Progenitor cell of endocrine pancreas (in vitro differentiated cells): ENCODE measurements at places on chromosomes 7 and 10. TPM values are rescaled to one million over a fixed set of nuclear protein-coding genes. Genes with fewer than 3 reads are reported as not detected.
A peak's percentile ranks its signal among the peaks of the same experiment; 100 is the strongest.

GRCh38 chr10:27801171-27801785, 55.7 kb upstream of the MKX start:
- no peak for DNase-seq

The MET gene
- total RNA-seq, result 44.4 and 46.0 TPM in 2 replicates

DNA sequence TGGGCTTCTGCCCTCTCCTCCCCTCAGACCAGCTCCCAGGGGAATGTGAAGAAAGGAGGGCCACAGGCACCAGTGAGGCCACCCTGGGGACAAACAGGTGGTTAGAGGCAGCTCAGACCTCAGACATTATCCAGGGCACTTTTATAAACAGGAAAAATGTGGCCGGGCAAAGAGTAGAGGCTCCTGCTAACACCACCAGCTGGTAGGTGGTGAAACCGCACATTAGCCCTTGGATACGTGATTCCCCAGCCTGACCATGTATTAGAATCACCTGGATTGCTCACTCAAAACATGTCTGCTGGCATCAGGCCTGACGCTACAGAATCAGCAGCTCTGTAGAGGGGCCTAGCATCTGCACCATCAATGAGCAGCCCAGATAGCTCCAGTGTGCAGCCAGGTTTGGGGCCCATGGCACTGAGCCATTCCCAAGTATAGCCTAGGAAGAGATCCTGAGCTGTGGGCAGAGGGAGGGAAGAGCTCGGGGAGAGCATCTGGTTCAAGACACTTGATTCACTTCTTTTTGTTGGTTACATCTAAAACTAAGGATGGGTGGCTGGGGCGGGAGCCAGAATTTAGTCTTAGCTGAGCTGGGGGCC, 37.1 kb downstream of the GPR26 start:
- no peak for DNase-seq

- no peak for DNase-seq
Measured at GRCh38 chr7:134940729-134941128, 45.6 kb upstream of the AGBL3 start.

GRCh38 chr7:41206267-41206666, 496.6 kb downstream of the INHBA start:
- no peak for DNase-seq

DNA sequence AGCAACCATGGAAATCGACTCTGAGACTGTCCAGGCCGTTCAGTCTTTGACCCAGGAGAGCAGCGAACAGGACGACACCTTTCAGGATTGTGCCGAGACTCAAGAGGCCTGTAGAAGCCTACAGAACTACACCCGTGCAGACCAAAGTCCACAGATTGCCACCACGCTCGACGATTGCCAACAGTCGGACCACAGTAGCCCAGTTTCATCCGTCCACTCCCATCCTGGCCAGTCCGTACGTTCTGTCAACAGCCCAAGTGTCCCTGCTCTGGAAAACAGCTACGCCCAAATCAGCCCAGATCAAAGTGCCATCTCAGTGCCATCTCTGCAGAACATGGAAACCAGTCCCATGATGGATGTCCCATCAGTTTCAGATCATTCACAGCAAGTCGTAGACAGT, 82.0 kb upstream of the SAMD8 start:
- no peak for DNase-seq

DNA sequence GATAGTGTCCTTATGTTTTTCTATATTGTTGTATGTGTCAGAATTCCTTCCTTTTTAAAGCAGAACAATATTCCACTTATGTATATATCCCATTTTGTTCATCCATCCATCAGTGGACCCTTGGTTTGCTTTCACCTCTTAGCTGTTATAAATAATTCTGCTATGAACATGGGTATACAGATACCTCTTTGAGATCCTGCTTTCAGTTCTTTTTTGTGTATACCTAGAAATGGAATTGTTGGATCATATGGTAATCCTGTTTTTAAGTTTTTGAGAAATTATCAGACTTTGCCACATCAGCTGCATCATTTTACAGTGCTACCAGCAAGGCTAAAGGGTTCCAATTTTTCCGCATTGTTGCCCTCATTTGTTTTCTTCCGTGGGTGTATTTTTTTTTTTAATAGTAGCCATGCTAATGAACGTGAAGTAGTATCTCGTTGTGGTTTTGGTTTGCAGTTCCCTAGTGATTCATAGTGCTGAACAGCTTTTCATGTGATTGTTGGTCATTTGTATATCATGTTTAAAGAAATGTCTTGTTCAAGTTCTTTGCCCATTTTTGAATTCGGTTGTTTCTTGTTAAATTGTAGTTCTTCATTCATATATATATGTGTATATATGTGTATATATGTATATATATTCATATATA, 87.8 kb downstream of the LCOR start:
- DNase-seq, result no peak

DNA sequence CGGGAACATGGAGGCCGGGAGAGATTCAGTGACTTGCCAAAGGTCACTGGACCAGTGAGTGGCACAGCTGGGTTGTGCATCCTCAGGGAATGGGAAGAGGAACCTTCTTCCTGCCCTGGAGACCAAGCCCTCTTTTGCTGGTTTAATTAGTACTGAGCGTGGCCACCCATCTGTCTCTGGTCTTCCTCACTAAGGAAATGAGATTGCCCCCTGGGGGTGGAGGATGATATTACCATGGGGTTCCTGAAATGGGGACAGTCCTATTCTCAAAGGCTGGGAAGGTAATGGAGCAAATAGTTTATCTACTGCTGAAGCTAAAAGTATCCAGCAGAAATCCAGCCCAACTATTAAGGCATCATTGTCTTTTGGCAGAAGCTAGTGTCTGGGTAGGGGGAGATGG, 98.6 kb upstream of the FGFR2 start:
- DNase-seq, result no peak

DNA sequence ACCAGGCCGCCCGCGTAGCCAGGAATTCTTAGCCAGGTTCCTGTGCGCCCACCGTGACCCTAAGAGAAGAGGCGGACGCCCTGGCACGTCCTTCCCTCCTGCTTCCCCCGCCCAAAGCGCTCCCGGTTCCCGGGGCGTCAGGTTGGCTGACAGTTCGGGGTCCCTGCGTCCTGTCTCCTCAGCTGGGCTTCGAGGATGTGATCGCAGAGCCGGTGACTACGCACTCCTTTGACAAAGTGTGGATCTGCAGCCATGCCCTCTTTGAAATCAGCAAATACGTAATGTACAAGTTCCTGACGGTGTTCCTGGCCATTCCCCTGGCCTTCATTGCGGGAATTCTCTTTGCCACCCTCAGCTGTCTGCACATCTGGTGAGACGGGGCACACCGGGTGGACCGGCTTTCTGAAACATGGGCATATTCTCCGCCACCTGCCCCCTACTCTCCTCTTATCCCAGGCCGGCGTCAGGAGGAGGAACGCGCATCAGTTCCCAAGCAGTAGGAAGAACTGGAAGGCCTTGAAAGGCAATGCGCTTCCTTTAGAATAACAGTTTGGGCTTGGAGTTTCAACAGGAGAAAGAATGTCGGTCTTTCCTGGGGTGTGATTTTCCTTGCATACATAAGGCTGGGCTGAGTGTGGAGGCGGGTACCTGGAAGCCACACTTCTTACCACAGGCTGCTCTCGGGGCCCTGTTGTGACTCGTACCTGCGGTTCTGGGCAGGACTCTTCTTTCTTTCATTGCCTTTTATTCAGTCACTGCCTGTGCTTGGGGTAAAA, 728 bp downstream of the CAV2 start:
- no peak for DNase-seq

The ENKUR gene
- total RNA-seq, result 0.46 and 1.0 TPM in 2 replicates

DNA sequence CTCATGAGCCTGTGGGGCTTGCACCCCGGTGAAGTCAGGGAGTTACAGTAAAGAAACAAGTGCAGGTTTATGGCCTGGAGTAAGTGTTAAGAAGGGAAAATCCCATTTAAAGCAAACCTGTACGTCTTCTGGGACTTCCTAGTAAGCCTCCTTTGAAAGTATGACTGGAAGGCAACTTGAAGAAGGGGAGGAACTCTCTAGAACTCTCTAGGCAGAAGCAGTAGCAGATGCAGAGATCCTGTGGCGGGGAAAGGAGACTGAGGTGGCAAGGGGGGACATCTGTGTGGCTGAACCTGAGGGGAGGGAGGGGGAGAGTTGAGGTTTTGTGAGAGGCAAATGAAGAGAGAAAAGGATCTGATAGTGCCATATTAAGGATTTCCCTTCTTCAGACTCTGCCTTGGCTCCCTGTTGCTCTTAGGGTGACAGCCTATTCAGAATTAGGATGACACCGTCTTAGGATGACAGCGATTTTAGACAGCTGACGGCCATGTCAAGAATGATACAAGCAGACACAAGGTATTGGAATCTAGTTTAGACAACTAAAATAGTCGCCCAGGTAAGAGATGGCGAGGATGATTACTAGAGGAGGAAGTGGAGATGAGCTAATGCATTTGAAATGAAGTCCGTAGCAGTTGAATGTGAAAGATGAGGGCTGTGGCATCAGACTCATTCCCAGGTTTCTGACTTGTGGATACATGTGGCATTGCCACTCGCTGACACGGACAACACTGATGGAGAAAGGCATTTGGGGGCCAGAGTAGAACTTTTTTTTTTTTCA, 29.0 kb downstream of the CUL1 start:
- no peak for DNase-seq

DNA sequence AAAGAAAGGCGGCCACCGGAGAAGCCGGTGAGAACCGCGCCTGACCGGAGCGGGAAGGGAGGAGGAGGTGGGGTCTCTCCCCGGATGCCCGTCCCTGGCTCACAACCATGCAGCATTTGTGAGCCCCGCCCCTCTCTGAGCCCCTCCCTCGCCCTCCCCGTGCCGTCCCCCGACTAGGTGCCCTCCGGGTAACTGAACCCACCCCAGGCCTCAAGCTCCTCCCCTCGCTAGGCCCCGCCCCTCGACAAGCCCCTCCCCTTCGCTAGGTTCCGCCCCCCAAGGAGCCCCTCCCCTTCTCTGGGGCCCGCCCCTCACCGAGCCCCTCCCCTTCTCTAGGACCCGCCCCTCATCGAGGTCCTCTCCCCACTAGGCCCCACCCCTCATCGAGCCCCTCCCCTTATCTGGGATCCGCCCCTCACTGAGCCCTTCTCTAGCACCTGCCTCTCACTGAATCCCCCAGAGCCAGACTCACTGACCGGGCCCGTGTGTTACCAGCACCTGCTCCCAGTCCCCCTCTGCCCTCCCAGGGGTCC, 42.2 kb upstream of the HSPB1 start:
- DNase-seq, result peak; percentile 50

DNA sequence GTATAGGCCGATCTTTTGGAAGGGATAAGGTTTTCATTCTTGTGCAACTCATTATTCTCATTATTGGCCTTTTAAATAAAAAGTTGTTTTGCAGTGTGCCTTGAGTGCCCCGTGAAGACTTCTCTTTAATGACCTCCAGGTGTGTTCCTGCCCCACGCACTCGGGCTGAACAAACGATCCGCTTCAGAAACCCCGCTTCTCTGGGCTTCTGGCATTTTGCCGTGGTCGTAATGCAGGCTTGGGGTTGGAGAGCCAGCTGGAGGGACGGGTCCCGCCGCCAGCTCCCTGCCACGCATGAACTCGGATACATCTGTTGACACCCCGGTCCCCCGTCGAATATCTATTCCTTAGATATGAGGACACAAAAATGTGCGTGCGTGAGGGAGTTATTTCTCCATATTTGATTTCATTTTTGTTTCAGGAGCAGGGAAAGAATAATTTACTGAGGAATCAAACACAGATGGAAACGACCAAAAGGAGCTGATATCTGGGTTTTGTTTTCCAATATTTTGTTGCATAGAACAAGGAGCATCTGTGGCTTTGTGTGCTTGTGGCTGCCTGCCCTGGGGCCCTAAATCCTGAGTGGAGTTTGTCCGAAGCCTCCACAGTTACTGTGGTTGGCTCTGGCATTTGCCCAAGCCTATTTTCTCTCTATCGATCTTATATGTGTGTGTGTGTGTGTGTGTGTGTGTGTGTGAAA, 17.0 kb upstream of the TTYH3 start:
- no peak for DNase-seq

GRCh38 chr7:128007303-128007680, 23.9 kb downstream of the LRRC4 start:
- DNase-seq, result no peak

- DNase-seq, result no peak
Measured at GRCh38 chr10:129896136-129896859, 67.8 kb downstream of the EBF3 start.

DNA sequence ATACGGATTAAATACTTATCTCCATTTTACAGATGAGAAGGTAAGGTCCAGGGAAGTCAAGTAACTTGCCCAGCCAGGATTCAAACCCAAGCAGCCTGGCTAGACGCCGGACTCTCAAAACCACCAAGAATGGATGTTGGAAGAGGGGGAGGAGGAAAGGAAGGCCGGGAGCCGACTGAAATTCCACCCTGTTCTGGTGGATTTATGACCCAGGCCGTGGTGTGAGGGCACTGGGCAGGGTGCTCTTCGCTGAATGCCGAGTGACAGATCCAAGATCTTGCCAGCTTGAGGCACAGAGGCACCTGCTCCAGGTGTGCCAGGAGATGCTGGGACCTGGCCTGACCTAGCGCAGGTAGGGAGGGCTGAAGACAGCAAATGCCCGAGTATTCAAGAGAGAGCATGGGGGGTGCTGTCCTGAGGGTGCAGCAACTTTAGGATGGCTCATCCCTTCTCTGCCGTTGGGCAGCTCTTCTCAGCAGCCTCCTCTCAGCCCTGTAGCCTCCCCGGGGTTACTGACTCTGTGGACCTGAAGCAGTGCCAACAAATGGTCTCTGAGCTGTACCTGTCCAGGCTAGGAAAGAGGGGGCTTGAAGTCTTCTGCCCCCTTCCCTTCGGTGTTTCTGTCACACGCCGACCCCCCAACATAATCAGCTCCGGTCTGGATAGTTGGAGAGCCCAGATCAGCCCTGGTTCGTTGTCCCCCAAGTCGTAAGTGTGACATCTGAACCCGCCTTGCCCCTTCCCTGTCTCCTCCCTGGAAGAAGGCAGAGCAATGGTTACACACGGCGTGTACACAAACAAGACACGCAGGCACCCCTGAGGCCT, 713 bp downstream of the LOXL4 start:
- DNase-seq, result no peak

DNA sequence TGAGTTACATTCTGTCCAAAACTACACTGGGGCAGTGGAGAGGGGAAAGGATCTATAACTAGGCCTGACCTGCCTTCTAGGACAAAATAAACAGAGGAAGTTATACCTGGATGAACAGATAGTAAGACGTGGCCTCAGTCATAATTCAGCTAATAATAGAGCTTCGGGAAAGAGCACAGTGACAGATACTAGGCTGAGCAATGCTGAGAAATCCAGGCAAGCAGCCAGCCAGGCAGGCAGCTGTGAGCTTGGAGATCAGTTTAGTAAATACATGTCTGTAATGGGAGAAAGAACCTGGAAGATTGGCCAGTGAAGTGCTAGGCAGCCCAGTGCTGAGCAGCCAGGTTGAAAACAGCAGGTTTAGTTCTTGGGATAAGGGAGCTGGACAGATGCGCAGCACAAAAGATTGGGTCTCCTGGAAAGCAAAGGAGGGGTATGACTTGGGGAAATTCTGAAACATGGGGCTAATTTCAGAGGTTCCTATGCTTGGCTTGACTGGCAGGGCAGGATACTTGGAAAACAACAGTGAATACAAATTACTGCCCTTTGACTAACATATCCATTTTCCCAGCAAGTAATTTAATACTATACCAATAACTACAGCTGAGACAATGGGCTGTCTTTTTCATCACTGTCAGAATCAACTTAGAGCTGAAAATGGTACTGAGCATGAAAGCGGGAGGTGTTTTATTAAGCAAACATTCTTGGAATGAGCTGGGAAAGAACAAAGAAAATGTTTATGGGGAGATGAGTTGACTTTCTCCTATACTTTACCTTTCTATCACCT, 140.8 kb downstream of the DGKB start:
- DNase-seq, result no peak
